Fibroblast of lung (primary cell): ENCODE measurements at places on chromosomes 4 and X. TPM values are rescaled to one million over a fixed set of nuclear protein-coding genes. Genes with fewer than 3 reads are reported as not detected.
A peak's percentile ranks its signal among the peaks of the same experiment; 100 is the strongest.

Gene ADGRG4
- not detected in 2 replicates for total RNA-seq

Gene TRO
- 11.3 and 13.0 TPM in 2 replicates for total RNA-seq

Gene CRMP1
- total RNA-seq: 0.33 and 1.5 TPM in 2 replicates

Gene RPS6KA6
- 3.3 and 4.5 TPM in 2 replicates for total RNA-seq

Gene AFM
- total RNA-seq: not detected in 2 replicates

- DNase-seq: no peak
- no peaks in the 10 kb centered on the region for H3K27me3 ChIP-seq
- H3K36me3 ChIP-seq: no peaks in the 10 kb centered on the region
- no peak overlapping the region for H3K27ac ChIP-seq
- H3K4me1 ChIP-seq: no peaks in the 10 kb centered on the region
- no peak overlapping the region for H3K4me3 ChIP-seq
These were observed 7.3 kb upstream of the DAPP1 start for GRCh38 chr4:99809326-99809725.

GRCh38 chrX:32153585-32153984, 1057.8 kb downstream of the DMD start:
- no peak overlapping the region for H3K27ac ChIP-seq
- no peaks in the 10 kb centered on the region for H3K4me1 ChIP-seq
- no peaks in the 10 kb centered on the region for H3K27me3 ChIP-seq
- no peak overlapping the region for H3K4me3 ChIP-seq
- DNase-seq: no peak

DNA sequence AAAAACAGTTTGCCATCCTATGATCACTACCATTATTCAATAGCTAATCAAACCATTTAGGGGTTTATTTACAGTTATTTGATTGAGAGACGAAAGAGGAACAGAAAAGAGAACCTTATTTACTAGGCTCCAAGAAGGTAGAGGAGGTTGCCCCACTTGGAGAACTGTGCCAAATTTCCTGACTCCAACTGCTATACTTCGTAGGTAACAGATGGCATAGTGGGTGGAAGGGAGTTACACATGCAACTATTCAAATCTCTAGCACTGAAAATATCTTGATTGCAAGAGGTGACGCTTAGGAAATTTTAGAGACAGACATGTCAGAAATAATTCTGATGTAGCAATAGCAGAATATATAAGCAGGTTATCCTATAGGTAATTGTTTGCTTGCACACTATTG, 38.0 kb upstream of the TMPRSS11F start:
- no peaks in the 10 kb centered on the region for H3K4me1 ChIP-seq
- H3K27ac ChIP-seq: no peak overlapping the region
- no peaks in the 10 kb centered on the region for H3K27me3 ChIP-seq
- H3K4me3 ChIP-seq: no peak overlapping the region
- no peak for DNase-seq
- no peaks in the 10 kb centered on the region for H3K36me3 ChIP-seq

GRCh38 chrX:72727846-72728245, 13.7 kb upstream of the PHKA1 start:
- DNase-seq: no peak
- no peak overlapping the region for H3K4me3 ChIP-seq
- no peaks in the 10 kb centered on the region for H3K36me3 ChIP-seq

DNA sequence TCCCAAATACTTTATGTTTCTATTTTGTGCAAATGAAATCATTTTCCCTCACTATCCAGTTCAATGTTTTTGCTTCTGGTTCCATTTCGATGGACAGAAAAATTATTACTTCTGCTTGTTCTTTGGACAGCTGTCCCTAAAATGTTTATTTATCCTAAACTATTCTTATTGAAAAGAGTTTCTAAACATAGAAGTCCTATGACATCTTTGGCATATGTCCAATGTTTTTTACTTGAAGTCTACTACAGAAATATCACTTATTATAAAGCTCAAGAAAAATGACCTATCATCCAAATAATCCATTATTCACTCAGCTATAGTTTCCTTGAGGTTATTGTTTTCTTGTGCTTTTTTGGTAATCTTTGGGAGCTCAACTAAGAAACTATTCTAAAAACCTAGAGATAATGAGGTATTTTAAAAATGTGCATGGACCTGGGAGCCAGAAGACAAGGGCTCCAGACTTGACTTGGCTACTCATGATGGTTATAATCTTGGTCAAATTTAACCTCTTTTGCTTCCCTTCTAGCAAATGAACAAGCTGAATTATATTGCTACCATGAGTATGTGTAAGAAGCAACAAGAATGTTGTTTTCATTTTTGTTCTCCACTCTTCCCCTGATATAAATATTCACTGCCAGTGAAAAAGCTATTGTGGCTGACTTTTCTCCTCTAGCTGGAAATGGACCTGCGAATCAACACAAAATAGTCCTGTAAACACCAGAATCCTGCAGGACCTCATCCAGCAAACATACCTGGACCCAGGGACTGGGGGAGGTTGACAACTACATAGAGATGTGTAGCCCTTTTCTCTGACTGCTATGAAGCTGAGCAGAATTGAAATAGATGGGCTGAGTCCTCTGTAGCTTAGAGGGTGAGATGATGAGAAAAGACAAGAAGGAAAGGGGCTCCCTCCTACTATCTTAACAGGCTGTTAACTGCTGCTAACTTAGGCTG, 137.4 kb downstream of the FRYL start:
- no peak overlapping the region for H3K27ac ChIP-seq
- no peak overlapping the region for H3K4me3 ChIP-seq
- no peaks in the 10 kb centered on the region for H3K27me3 ChIP-seq
- H3K36me3 ChIP-seq: no peaks in the 10 kb centered on the region
- DNase-seq: peak; percentile 57
- peaks cover 5% of the 10 kb centered on the region for H3K4me1 ChIP-seq

DNA sequence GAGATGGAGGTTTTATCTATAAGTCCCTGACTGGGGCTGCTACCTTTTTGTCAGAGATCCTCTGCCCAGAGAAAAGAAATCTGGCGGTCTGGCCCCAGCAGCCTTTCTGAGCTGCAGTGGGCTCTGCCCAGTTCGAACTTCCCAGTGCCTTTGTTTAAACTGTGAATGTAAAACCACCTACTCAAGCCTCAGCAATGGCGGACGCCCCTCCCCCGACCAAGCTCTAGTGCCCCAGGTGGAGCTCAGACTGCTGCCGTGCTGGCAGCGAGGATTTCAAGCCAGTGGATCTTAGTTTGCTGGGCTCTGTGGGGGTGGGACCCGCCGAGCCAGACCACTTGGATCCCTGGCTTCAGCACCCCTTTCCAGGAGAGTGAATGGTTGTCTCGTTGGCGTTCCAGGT, 121.8 kb downstream of the TSPAN5 start:
- H3K36me3 ChIP-seq: no peaks in the 10 kb centered on the region
- H3K4me3 ChIP-seq: no peak overlapping the region
- no peaks in the 10 kb centered on the region for H3K27me3 ChIP-seq
- no peak overlapping the region for H3K27ac ChIP-seq

DNA sequence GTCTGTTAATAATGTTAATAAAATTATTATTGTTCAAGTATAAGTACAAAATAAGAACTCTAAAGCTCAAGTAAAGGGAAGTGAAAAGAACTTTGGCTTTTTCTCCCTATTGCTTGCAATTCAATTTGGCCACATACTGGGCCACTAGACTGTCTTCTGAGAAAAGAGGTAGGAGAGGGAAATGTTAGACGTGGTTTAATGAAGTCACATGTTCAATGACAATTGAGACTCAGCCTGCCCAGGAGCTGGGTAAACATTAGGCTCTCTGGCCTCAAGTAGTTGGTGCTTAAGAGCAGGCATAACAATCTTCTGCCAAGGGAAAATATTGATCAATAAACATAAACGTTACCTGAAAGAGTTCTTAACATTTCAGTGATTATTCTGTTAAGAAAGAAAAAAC, 15.1 kb upstream of the PRSS12 start:
- DNase-seq: no peak
- H3K27ac ChIP-seq: no peak overlapping the region
- H3K27me3 ChIP-seq: no peaks in the 10 kb centered on the region
- no peak overlapping the region for H3K4me3 ChIP-seq
- no peaks in the 10 kb centered on the region for H3K36me3 ChIP-seq

DNA sequence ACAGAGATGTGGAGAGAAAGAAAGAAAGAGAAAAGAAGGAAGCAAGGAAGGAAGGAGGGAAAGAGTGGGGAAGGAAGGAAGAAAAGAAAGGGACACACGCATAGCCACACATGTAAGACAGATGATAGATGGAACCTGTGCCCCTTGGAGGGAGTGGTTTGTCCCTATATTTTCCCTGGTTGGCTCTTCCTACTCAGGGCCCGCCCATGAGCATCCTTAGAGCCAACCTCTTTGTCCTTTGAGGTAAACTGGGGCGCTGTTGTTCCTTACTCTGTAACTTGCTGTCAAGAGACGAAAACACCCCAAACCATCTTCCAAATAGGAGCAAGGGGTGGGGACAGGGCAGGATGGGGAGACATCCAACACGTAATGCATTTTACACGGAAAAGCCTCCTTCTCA, 220.9 kb downstream of the MAML3 start:
- DNase-seq: no peak
- H3K36me3 ChIP-seq: no peaks in the 10 kb centered on the region
- no peaks in the 10 kb centered on the region for H3K4me1 ChIP-seq
- no peak overlapping the region for H3K27ac ChIP-seq
- no peak overlapping the region for H3K4me3 ChIP-seq

DNA sequence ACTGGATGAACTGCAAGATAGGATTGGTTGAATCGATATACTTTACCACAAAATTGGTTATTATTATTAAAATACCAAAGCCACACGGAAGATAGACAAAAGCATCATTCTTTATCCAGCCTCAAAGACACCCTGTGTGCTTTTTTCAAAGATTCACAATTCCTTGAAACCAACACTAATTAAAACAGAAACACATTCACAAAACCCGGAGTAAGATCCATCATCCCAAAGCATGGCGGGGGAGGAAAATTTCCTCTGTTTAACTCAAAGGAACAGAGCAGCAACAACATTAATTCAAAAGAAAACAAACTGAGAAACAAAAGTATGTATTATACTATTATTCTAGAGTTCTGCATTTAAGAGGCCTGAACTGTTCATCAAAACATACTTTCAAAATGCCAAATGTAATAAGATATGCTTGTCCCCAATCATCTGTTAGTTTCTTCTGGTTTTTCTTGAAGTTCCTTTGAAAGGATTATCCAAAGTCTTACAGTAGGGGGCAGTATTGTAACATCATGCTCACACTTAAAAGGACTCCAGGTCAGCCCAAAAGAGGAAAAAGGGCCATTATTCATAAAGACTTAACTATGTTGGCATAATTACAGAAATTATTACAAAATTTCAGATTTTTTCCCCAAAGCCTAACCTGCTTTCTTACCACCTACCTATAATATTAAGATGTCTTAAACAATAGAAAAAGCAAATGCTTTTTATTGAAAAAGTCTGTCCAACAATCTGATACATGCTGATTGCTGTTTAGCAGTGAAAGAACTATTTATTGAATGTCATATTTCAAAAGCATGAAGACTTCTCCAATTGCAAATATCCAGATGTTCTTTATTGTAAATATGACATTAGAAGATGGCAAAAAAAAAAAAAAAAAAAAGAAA, 168.7 kb downstream of the SCFD2 start:
- H3K27me3 ChIP-seq: no peaks in the 10 kb centered on the region
- peak; percentile 74 for DNase-seq
- H3K27ac ChIP-seq: no peak overlapping the region
- no peaks in the 10 kb centered on the region for H3K36me3 ChIP-seq

DNA sequence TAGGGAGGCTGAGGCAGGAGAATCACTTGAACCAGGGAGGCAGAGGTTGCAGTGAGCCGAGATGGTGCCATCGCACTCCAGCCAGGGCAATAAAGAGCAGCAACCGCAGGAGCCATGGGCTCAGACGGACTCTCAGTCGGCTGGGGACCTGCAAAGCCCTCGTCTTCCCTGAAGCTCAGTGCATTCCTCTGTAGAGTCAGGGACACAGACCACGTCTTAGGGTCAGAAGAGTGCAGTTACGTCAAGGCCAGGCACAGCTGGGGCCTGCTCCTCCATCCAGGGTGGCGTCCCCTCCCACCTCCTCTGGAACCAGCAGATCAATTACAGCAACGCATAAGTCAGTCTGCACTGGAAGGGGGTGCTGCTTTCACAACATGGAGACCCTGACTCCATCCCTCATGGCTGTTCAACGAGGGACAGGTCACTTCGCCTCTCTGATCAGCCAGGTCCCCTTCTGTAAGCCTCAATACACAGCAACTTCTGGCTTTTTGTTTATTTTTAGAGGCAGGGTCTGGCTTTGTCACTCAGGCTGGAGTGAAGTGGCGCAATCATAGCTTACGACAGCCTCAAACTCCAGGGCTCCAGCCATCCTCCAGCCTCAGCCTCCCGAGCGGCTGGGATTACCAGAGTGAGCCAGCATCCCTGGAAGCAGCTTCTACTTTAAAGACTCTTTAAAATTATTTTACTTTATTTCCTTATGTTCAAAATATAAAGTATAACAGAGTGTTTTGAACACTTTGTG, 76.4 kb downstream of the ZFYVE28 start:
- H3K4me3 ChIP-seq: no peak overlapping the region
- no peak for DNase-seq
- H3K4me1 ChIP-seq: no peaks in the 10 kb centered on the region
- H3K27ac ChIP-seq: no peak overlapping the region

DNA sequence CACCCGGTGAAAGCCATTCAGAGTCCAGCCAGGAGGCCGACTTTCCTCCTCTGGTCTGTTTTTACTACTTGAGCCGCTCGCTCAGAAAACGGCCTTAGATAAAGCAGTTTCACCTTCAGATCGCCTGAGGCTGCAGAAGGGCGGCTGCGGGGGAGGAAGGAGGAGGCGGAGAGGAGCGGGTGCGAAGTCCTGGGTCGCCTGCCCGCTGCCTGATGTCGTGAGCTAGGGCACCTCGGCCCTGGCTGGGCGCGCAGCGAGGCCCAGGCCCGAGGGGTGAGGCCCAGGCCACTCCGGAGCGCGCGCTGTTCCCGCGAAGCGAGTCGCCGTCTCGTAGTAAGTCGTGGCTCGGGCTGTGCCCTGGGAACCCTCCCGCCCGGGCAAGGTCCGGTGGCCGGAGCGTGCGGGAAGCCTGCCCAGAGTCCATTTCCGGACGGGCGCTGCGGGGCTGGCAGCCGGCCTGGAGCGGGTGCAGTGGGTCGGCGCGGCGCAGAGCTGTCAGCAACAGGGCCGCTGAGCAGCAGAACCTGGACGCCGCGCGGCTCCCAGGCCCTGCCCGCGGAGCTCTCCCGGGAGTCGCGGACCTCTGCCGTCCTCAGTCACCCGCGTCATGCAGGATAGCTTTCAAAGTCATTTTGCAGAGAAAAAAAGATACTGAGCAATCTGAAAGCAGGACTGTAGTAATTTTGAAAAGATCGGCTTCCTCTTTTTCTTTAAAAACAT, 18.6 kb downstream of the TRIM2 start:
- peaks cover 14% of the 10 kb centered on the region for H3K4me1 ChIP-seq
- H3K27ac ChIP-seq: peak overlapping the region; percentile 95
- H3K4me3 ChIP-seq: peak overlapping the region; percentile 88
- no peaks in the 10 kb centered on the region for H3K27me3 ChIP-seq
- DNase-seq: peak; percentile 65

DNA sequence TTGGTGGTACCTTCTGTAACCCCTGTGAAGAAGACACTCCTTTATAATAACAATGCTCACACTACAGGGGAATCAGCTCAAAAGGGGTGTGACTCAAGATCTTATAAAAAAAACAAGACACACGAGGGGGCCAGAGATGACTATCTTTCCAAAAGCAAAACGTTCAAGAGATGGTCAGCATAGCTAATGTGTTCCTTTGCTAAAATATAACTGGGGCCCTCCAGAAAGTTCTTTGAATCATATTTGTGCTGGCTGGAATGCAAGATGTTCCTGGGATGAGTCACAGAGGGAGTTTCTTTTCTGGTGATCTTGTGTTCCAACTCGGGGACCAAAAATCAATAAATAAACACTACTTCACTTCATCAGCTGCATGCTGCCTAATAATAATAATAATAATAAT, 46.5 kb downstream of the RAI2 start:
- H3K4me3 ChIP-seq: no peak overlapping the region
- H3K27ac ChIP-seq: no peak overlapping the region
- no peaks in the 10 kb centered on the region for H3K36me3 ChIP-seq
- DNase-seq: peak; percentile 54
- no peaks in the 10 kb centered on the region for H3K27me3 ChIP-seq
